Right hindlimb (tissue), 1 donor: ENCODE measurements at places on chromosomes 2 and 18.

DNA sequence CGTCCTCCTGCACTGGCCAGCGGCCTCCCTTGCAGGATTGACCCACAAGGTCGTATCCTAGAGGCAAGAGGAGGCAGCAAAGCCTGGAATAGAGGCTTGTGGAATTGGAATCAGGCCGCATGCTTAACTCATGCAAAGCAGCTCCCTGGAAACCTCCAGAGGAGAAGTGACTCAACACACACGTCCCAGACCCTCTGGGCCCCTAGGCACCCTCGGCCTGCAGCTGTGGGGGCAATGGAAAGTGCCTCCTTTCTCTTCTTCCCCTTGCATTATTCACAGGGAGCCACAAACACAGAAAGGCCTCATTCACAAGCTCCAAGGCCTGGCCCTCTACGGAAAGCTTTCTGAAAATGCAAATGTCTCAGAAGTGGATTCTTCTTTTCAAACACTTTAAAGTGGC, 19.6 kb downstream of the SPATA3 start:
- no peak for DNase-seq

GRCh38 chr2:217832115-217832514, 170.7 kb downstream of the TNS1 start:
- DNase-seq: no peak

DNA sequence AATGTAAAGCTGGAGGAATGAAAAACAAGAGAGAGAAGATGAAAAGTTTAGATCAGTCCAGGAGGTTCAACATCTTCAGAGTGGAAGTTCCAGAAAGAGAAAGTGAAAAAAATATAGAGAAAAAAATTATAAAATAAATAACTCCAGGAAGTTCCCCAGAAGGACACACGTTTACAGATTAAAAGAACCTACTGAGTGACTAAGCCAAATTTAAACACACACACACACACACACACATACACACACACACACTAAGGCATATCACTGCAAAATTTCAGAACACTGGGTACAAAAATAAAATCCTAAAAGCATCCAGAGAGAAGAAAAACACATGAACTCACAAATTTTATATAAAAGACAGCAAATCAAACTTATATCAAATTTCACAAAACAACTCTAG, 85.9 kb upstream of the PMAIP1 start:
- DNase-seq: no peak

DNA sequence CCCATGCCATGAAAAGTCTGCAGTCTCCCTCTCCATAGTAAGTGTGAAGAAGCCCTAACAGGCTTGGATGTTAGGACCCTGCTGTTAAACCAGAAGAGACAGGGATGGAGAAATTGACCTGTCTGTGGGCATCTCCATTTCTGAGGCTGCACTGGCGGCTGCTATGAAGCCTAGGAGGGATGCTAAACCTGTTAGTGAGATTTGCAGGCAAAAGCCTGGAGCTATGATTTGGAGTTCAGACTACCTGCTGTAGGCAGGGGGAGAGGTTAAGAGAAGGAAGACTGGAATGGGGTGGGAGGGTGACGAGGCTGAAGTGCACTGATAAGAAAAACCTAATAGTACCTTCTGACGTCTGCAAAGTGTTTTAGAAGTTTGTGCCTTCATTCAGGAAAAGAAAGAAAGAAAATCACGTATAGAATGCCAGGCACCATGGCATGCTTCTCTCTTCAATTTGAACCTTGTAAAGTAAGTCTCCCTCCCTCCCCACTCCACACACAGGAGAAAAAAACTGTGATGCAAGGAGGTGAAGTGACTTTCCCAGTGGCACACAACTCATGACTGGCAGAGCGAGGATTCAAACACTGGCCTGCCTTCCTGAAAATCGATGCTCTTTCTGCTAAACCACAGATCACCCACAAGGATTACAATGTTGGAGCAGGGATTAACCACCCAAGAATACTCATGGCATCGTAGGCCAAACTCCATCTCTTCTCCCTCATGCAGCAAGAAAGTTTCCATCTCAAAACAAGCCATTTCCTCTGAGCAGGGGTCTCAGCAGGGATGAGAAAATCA, 98.5 kb upstream of the PKDCC start:
- DNase-seq: no peak

- peak; percentile 37 for DNase-seq
These were observed 788.4 kb upstream of the SOX11 start for GRCh38 chr2:4903656-4904348.

DNA sequence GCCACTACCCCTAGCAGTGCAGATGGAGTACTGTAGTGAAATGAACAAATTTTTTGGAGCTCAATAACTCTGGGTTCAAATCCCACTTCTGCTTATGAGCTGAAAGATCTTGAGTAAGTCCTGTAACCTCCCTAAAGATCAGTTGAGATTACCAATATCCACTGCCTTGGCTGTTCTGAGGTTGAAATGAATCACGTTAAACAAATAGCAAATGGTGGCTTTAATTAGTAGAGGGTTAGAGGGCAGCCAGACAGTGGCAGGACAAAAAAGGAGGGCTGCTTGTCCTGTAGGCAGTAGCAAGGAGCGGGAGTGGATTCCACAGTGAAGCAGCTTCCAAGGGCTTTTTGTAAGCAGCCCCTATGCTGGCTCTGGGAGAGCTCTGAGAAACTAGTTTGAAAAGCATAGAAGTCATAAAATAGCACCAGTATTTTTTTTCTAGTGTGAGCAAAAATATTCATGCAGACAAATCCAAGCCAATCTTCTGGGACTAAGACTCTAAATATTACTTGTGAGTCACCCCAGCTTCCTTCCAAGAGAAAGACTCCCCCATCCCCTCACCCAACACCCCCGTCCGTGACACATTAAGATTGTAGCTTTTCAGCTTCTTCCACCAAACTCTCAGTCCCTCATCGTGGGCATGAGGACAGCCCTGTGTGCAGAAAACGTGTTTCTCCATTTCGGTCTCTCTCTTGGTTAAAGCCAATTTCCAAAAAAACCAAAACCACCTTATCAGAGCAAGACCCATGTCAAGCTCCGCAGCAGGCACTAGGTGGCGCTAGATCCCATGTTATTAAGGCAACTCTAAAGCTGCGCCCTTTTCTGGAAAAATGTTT, 123.5 kb upstream of the LGALSL start:
- DNase-seq: peak; percentile 90

GRCh38 chr2:190415251-190415650, 7.1 kb downstream of the MFSD6 start:
- DNase-seq: no peak

DNA sequence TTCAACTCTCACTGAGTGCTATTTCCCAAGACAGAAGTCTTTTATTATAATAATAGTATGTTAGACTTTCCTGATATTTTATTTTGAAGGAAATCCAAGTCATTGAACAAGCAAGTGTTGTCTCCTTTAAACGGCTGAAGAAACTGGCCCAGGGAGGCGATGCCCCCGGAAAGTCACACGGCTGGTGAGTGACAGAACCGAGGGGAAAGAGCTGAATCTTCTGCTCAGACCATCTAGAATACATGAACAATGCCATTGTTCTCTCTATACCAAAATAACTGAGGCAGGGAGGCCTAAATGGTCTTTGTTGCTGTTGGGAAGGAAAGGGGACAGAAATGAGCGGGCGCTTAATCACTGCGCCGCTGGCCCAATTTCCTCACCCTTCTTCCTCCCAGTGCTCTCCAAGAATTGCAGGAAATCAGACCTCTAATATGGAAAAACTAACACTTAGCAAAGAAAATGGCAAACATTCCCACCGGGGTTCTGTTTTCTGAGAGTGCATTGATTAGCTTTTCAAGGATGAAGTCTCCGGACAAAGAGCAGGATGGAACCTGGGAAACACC, 101.5 kb downstream of the KLF7 start:
- DNase-seq: no peak

- DNase-seq: no peak
These were observed 60.0 kb upstream of the SPTBN1 start for GRCh38 chr2:54396107-54396506.

- peak; percentile 77 for DNase-seq
These were observed 127.8 kb downstream of the RBMS1 start for GRCh38 chr2:160365716-160366367.

DNA sequence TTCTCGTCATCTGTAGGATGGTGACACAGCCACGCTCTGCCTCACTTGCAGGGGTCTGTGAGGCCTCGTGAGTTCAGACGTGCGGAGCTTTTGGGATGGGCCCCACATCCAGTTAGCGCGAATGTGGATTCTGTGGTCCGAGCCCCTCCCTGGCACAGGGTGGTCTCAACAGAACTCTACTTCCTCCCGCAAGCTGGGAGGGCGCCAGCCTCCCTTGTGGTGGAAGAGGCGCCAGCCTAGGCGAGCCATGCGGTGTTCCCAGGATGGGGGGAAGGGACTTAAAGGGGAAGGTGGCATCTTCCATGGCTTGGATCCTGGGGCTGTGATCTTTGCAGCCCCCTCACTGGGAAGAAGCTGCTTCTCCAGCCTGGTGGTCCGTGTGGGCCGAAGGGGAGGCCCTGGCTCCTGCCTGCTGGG, 1.4 kb downstream of the SNORC start:
- DNase-seq: no peak

- no peak for DNase-seq
These were observed 54.8 kb downstream of the NBAS start for GRCh38 chr2:15506229-15506819.

DNA sequence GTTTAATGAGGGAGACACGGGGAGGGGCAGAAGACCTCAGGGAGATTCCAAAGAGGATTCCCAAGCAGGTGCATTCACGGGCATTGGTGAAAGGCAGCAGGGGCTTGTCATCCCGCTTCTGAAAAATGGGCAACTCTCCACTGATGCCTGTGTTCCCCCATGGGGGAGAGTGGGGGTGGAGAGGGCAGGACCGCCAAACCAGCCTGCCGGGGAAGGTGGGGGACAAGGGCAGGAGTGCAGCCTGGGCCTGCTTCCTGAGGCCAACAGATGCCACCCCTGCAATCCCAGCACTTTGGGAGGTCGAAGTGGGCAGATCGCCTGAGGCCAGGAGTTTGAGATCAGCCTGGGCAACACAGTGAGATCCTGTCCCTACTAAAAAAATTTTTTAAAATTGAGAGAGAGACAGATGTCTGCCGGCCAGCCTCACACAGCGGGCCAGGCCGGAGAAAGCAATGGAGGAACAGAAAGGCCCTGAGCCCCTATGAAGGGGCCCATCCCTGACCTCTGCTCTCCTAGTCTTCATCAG, 44.8 kb upstream of the UBE2F start:
- no peak for DNase-seq
